HAP-1 (cell line): ENCODE measurements at places on chromosomes 11 and 22.

DNA sequence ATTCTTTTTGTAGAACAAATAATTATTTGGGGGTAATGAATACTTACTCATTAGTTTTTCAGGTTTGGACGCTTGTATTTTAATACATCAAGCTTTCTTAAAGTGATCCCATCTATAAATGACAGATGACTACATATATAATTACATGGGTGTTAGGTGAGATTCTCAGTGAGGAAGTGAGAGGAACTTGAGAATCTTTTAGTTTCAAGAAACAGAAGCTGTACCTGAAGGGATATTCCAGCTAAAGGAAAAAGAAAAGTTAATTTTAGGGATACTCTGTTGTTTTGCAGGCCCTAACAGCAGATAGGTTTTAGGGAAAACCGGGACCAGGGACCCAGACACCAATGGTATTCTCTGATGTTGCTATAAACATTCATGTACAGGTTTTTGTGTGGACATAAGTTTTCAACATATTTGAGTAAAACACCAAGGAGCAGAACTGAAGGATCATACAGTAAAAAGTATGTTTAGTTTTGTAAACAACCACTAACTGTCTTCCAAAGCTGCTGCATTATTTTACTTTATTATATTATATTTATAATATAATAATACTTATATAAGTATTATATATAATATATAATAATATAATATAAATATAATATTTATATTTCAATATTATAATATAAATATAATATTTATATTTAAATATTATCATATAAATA lies 24.1 kb upstream of the PHOX2A start:
- no peak for DNase-seq

DNA sequence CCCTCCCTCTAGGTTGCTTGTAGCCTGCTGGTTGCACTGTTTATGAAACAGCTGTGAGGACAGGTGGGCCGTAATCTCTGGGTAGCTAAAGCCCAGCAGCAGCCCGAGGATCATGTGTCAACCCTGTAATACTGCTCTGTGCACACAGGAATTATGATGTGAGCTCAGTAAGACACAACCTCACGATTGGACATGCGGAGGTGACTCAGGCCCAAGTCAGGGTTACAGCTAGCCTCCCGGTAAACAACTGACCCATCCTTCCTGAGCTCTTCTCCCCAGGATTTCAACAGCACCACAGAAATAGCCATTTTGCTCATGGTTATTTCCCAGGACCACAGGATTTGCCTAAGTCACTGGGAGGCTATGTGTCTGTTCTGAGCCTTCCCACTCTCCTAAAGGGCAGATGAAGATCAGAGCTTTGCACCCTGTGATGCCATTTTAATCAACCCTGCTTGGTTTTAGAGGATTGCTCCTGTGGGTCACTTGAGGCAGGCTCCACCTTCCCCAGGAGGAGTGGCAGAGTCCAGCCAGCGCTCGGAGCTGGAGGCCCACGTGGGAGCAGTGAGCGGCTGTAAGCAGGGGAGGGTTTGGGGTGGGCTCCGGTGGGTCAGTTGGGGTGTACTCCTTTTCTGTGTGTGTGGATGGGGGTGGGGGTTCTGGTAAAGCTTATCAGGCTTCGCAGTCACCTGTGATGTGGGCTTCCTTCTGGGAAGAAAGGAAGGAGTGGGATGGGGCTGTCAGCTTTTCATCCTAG lies at the start of gene AMPD3:
Gene AMPD3 (plus strand): TSS at position 387 of the 754 bp plus-strand sequence. CDS start 6,256 bp downstream, outside the sequence.
- no peak for DNase-seq

- DNase-seq, result peak; percentile 87
Observed at GRCh38 chr11:3037040-3037944, 19.9 kb downstream of the CARS1 start.

- DNase-seq, result no peak
Observed at GRCh38 chr11:14607713-14608112, 35.9 kb upstream of the PDE3B start.

- DNase-seq, result no peak
Observed at GRCh38 chr11:13140873-13141655, 131.9 kb downstream of the RASSF10 start.

- DNase-seq, result no peak
Observed at GRCh38 chr22:49357661-49358440, 469.8 kb downstream of the BRD1 start.

- DNase-seq, result no peak
Observed at GRCh38 chr11:32751381-32751780, 43.1 kb downstream of the CCDC73 start.

DNA sequence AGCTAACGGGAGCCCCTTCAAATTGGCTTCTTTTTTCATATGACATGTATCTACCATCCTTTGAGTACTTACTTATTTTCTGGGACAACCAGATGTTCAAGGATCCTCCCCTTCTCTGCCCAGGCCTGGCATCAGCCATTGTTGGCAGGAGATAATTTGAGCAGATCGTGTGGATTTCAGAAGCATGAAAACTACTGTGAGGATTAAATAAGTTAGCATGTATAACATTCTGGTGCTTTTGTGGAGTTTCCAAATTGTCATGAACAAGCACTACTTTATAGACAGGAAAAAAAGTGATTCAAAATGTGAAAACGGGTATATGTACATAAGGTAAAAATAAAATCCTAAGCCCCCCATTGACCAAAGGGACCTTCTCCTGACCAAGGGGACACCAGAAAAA lies 2.1 kb upstream of the NADSYN1 start:
- no peak for DNase-seq

DNA sequence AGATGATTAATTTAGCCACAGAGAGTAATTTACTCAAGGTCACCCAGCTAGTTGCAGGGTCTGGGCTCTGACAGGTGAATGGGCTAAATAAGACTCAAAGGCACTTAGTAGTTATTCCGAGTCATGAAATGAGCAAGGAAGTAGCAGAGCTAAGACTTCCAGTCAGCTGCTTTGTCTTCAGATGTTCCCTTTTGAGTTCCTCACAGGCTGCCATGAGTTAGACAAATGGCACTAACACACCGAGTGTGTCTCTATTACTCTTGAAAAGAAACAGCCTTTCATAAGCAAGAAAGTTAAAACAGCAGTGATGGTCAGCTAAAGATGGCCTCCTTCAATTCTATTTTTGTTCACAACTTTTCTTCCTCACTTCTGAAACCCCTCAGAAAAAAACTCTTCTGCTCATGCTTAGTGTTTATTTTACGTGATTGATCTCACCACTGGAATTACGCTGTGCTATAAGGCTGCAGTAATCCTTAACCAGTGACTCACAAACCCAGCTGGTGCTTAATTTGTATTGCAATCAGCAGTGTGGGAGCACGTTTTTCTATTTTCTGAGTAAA lies 389.1 kb downstream of the AASDHPPT start:
- DNase-seq, result no peak

- no peak for DNase-seq
Observed at GRCh38 chr11:62071408-62071807, 52.4 kb upstream of the INCENP start.

- DNase-seq, result no peak
Observed at GRCh38 chr11:128521682-128522054, 65.7 kb downstream of the ETS1 start.

GRCh38 chr22:19723983-19724827 lies 866 bp downstream of the GP1BB start:
- peak; percentile 73 for DNase-seq
